Kidney epithelial cell (primary cell): ENCODE measurements at places on chromosomes 11 and 22. TPM values are rescaled to one million over a fixed set of nuclear protein-coding genes. Genes with fewer than 3 reads are reported as not detected.

NXPE2 gene
- total RNA-seq, result not detected in 2 replicates

OR5A1 gene
- total RNA-seq, result not detected in 2 replicates

- DNase-seq, result no peak
Measured at GRCh38 chr11:35516403-35516802, 9.0 kb downstream of the PAMR1 start.

DNA sequence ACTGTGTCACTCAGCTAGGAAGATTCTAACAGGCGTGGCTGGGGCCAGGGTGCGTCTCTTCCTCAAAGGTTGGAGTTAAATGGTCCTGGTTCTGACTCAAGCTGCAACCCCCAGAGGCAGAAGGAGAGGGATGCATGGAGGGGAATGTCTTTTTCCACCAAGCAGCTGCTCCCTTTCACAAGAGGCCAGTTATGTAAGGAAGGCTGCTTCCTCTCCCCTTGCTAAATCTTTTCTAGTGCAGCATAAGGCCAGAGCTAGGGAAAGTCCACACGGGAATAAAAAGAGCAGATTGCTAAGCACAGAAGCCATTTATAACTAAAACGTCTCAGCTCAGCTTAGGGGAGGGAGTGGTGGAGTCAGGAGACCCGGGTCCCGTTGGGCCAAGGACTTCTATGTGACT is 10.0 kb downstream of the PVALB start:
- no peak for DNase-seq

DNA sequence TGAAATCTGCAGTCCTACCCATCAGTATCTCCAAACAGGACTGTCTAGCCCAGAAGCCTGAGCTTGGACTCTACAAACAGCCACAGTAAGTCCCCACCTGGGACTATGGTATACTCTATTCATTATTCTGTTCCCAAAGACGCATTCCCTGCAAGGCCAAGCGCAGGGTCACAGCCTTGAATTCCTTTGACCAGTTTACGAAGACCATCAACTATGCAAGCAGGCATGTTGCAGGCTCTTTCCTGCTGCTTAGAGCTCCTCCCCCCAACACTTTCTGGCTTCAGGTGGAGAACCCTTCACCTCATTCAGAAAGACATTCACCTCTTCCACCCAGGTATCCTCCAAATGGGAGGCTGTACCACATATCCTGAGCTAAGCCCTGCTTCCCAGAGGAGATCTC is 62.5 kb downstream of the TIMP3 start:
- DNase-seq, result no peak

GRCh38 chr11:77884186-77884828 is 63.4 kb downstream of the AAMDC start:
- no peak for DNase-seq

DNA sequence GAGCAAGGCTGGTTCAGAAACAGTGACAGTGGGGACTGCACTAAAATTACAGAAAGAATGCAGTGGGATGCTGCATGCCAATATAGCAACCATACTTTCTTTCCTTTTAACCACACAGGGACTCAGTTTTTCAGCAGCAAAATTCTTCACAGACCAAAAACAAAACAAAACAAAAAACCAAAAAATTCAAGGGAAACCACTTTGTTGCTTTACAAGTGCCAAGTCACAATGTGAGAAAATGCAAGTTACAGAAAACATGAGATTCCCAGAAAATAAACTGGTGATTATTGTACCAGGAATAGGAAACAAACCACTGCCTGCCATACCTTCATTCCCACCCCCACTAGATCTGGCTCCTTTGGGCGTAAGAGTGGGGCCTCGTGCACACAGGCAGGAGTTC is 52.6 kb downstream of the TENM4 start:
- DNase-seq, result no peak

- no peak for DNase-seq
Measured at GRCh38 chr11:88522624-88523385, 185.3 kb upstream of the CTSC start.

- DNase-seq, result no peak
Measured at GRCh38 chr11:57360991-57361390, 20.0 kb downstream of the PRG3 start.

GRCh38 chr22:39959640-39960447 is at the start of gene TMA7B:
TSS of gene TMA7B (plus strand) at chr22:39960397. CDS start at chr22:39964375, 3,978 bp downstream.
- peak; percentile 32 for DNase-seq

DNA sequence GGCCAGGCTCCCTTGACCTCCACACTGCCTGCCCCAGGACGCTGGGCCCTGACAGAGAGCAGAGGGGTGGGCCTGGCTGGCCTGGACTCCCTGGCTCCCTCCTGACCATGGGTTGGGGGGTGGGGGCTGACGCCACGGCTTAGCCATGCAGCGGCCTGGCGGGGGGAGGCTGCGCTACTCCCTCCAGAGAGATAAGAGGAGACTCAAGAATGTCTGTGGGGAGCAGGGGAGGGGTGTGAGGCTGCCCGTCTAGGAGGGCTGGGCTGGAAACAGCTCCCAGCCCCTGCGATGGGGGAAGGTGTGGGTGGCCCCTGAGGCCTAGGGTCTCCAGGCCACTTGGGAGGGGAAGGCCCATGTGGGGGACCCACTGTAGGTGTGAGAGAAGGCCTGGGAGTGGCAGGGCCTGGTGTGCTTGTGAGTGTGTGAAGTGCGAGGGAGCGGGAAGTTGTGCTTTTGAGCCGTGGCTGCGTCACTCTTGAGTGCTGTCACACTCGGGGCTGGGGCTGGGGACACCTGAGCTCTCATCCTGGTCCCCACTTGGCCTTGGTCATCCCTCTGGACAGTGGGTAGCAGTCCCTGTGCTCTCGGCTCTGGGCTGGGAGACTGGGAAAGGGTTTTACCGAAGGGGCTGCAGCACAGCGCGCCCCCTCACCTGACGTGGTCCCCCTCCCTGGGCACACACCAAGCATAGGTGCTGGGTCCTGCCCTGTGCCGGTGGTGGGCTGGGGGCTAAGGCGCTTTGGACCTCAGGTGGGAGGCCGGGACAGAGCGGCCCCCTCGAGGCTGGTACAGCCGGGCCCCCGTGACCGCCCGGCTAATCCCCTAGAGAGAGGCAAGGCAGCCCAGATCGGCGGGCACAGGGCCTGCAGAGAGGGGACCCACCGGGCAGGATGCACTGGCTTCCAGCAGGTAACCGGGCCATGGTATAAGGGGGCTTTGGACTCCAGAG is 2.4 kb downstream of the MYRF start:
- no peak for DNase-seq

- no peak for DNase-seq
Measured at GRCh38 chr11:111604392-111605009, 2.3 kb downstream of the SIK2 start.

GP1BB gene
- 0.50 and 1.8 TPM in 2 replicates for total RNA-seq

- no peak for DNase-seq
Measured at GRCh38 chr22:37491106-37491505, 4.9 kb upstream of the MFNG start.

- no peak for DNase-seq
Measured at GRCh38 chr22:27780161-27780575, 21.4 kb downstream of the MN1 start.

EIF3M gene
- total RNA-seq, result 613 and 759 TPM in 2 replicates

DNA sequence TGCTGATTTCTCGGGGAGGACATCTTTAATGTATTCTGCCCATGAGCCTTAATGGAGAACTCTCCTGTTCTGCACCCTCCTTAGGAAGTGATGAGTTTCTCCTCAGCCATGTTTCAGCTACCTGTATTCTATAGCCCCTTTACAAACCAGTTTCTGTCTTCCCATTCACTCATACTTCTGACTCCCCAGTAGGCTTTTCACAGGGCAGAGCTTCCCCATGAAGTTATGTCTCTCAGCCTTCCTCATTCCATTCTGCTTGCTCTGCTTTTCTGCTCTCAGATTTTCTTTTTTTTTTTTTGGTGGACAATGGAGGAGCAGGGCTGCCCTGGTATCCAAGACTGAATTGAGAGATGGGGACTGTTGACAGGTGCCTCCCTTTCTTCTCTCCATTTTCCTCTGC is 4.3 kb upstream of the OR52R1 start:
- DNase-seq, result no peak

SEPTIN3 gene
- total RNA-seq, result 1.9 and 2.5 TPM in 2 replicates

TPBGL gene
- 0.04 TPM in 1 of 2 replicates, not detected in the other for total RNA-seq

PHLDA2 gene
- total RNA-seq, result 32.8 and 58.5 TPM in 2 replicates

DNA sequence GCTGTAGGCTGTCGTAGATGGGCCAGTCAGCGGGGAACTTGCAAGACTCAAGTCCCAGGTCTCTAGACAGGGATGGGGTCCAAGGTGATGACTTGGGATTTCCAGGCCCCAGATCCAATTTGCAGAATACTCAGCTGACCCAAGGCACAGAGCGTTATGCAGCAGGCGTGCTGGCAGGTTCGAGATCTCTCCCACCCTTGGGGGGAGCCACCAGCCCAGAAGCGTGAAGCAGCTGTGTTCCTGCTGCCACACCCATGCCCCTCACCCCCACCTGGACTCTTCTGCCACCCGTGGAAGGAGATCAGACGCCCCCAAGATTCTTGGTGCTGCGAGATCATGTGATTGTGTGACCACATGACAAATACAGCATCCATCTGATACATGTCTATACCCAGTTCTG is 142.6 kb downstream of the BRD1 start:
- DNase-seq, result no peak

HNRNPUL2 gene
- total RNA-seq, result 12.8 and 14.3 TPM in 2 replicates

C22orf42 gene
- not detected in 2 replicates for total RNA-seq

GRCh38 chr11:67354075-67355022 is 1.0 kb upstream of the POLD4 start:
- DNase-seq, result peak; percentile 90

DNA sequence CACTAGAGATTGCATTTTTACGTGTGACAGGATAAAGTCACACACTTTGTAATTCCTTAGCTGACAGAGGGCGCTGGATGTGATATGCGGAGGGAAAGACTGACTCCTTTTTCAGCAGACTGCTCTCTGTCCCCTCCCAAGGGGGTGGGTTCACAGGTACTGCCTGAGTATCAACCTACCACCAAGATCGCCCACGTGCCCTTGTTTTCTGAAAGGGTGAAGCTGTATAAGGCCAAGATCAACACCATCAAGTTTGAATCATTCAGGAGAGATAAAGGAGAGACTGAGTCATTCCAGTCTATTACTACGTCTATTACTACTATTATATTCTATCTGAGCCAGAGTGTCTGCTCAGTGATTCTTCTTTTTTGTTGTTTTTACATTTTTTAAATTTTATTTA is 30.7 kb downstream of the BUD13 start:
- DNase-seq, result no peak

ST14 gene
- total RNA-seq, result 93.0 and 98.4 TPM in 2 replicates
